ENCODE measurements at places on chromosomes 2 and 18.

DNA sequence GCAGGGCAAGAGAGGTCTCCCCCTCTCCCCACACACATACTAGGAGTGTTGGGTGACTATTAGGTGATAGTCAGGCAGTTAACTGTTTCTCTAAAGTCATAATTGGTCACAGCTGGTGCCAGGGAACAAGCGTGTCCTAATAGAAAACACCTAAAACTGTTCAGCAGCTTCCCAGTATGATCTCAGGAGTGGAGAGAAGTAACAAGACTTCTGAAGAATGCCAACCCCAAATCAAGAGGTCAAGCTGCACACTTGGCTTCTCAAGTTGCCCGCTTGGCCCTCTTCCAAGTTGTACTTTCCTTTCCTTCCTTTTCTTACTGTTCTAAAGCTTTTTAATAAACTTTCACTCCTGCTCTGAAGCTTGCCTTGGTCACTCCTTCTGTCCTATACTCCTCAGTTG is 22.4 kb upstream of the STAT1 start:
- no peak for DNase-seq

DNA sequence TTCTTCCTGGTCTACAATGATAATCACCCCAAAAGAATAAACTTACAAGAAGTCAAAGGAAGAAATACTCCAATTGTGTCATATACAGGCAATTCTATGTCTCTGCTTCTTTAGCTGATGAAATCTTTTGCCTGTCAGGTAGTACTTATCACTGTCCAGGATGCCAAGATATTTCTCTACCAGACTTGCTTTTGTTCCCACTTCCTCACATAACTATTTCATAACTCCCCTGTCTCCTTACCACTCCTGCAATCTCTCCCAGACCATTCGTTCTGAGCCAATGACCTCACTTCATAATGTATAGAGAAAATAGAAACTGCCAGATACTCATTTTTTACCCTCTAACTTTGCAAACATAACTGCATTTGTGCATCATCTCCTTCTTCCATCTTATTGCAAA is 39.1 kb downstream of the HNMT start:
- no peak for DNase-seq

DNA sequence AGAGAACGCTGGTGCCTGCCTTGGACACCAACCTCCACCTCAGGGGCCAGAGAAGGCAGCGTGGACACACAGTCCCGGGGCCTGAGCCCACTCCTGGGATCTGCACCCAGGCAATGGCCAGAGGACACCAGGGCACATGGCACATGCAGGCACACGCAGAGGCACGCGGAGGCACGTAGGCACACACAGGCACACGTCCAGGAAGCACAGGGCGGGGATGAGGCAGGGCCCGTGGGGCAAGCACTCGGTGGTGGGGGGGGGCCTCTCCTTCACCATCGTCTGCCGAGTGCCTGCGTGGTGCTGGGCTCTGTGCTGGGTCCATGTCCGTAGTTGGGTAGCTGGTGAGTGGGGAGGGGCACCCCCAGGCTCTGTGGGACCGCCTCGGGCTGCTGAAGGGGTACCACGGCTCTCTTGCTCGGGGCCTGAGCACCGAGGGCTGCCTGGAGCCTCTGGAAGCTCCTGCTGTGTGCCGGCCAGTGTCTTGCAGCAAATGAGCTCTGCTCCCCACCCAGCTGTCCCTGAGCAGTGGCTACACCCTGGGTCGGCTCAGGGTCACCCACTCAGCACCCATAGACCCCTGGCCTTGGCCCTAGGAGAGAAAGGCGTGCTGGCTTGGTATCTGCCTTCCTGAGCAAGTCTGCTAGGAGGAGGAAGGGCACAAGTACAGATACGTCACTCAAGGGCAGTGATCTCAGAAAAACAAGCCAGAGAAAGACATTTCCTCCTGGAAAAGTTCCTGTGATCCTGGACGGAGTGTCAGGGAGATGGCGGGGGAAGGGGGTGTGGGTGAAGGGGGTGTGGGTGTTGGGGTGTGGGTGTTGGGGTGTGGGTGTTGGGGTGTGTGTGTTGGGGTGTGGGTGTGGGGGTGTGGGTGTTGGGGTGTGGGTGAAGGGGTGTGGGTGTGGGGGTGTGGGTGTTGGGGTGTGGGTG is 26.4 kb downstream of the RTP5 start:
- DNase-seq: peak; percentile 57

GRCh38 chr2:233424154-233424951 is 70.1 kb downstream of the DGKD start:
- DNase-seq: no peak

GRCh38 chr2:172693037-172693436 is 42.6 kb upstream of the RAPGEF4 start:
- DNase-seq: no peak

- no peak for DNase-seq
Observed at GRCh38 chr18:10391506-10391905, 62.9 kb upstream of the APCDD1 start.

GRCh38 chr2:30296496-30296895 is 65.2 kb downstream of the LBH start:
- DNase-seq: no peak
